ENCODE measurements at places on chromosomes 12 and 14.

GRCh38 chr12:58367041-58367440 lies 425.7 kb downstream of the ATP23 start:
- no peak for DNase-seq

DNA sequence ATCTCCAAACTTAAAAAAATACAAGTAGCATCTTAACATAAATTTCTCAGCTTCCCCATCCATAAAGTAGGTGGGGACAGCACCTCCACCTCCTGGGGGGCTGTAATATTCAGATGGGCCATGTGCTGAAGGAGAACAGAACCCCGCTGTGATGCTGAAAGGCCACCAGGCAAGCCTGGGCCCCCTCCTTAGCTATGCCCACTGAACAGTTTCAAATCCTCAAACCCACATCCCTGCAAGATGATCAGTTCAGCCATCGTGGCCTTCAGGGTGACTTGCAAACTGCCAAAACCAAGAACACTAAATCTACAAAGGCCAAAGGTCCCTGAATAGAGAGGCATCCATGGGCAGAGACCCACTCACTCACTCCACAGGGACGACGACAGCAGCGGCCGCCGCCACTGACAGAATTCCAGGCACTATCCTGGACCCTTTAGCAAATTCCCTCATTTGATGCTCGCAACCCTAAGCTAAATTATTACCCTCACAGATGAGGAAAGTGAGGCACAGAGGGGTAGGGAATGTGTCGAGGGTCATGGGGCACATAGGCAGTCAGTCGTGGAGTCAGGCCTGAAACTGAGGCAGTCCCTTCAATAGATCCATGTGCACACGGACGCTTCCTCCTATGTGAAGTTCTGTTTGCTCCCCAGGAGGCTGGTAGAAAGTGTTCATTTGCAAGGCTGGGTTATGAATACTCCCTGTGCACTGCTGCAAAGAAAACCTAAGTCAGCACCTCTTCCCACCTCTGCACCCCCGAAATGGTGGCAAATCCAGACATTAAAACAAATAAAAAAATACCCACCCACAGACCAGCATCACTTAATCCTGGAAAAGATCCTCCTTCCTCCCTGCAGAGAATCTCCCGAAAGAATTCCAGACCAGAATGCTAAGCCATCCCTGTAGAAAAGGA lies 5.9 kb downstream of the ITPK1 start:
- no peak for DNase-seq

DNA sequence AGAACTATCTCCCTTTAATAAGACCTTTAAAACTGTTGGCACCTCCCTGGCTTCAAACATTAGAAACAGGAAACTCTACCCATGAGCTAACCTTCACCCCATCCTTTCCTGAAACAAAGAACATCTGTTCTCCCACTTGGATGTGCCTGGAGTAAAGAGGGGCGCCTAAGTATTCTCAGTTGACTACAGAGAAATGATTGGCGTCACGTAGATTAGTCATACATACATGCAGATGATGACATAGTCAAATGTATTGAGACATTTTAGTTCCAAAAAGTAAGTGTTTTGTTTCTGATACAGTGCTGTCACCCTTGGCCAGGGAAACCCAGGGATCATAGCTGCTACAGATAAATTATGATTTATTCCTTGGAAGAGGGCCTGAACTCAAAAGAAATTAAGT lies 260.0 kb upstream of the PLEKHG7 start:
- no peak for DNase-seq

DNA sequence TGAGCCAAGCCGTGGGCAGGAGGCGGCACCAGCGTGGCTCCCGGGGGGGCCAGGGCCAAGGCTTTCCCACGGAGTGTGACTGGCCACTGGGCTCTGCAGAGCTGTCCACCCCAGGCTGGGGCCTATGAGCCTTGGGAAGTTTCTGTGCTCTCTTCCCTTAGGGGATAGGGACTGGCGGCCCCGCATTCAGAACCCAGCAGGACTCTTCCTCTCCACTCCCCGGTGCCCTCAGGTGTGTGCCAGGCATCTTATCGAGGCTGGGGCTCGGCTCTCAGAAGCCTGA lies 17.8 kb upstream of the EIF2B2 start:
- DNase-seq, result no peak

DNA sequence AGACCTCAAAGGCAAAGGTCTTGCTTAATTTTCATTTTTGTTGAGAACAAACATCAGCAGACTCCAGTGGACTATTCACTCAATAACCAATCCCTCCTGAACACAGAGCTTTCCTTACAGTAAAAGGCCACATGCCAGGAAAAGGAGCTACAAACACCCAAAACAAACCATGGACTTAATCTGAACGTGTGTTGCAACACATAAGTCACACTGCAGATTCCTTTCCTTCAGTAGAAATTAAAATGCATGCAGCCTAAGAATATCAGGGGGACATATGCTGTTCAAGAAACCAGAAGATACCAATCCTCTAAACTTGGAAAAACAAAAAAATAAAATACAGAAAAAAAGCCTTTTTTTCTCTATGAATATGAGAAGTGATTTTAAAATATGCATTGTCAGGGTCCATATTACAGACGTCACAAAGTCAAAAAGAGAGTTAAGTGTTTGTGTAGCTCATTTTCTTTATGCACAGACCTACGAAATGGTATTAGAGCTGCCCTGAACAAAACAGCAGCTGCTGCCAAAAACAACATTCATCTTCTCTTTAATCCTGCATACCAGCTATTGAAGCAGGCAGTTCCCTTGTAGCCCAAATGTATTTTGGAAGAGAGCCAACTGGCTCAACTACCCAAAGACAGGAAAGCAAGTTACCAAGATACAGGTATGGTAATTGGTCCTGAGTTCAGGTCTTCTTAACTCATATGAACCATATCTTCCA lies 26.2 kb downstream of the KITLG start:
- no peak for DNase-seq

GRCh38 chr12:128664501-128664900 lies 159.3 kb downstream of the SLC15A4 start:
- DNase-seq, result no peak

GRCh38 chr12:123532808-123533649 lies 490 bp downstream of the RILPL1 start:
- no peak for DNase-seq

DNA sequence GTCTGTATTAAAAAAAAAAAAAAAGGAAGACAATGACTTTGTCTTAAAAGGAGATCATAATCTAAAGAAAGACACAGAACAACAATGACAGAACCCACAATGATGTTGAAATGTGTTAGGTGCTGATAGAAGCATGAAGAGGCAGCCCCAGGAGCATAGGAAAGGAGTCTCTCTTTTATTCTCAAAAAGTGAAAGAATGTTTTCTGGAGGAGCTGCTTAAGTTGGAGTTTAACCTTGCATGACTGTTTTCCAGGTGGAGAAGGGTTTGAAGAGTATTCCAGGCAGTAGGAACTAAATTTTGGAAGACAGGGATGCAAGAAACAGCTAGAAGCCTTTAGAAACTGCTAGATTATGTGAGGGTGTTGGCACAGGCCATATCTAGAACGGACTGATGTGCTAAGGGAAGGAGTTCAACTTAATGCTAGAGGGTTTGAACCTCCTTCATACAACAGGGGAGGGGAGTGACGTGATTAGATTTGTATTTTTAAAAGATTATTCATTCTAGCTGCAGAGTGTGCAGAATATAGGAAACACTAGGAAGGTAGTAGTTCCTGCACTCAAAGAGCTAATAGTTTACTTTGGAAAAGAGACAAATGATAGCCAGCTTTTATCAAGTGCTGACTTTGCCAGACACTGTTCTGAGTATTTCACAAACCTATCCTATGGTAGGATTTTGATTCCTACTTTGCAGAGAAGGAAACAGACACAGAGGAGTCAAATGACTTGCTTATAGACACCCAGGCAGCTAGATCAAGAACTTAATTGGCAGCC lies 4.6 kb upstream of the RPL6 start:
- DNase-seq, result no peak

GRCh38 chr12:121947981-121948380 lies 29.6 kb downstream of the CFAP251 start:
- DNase-seq, result no peak

DNA sequence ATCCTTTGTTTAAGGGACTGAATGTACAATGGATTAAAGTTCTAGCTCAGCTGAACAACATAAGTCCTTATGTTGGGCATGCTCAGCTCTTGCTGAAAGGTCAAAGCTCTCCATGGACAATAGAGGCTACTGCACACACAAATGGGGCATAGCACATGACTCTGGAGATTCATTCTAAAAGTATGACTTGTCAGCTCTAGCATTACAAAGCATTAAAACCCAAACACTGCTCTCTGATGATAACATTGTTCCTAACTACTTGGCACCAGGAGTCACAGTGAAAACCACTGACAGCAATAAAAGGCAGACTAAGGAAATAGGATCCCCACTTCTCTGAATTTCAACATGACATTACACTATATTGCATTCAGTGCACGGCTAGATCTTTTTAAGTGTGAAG lies 21.9 kb upstream of the FSCB start:
- no peak for DNase-seq

DNA sequence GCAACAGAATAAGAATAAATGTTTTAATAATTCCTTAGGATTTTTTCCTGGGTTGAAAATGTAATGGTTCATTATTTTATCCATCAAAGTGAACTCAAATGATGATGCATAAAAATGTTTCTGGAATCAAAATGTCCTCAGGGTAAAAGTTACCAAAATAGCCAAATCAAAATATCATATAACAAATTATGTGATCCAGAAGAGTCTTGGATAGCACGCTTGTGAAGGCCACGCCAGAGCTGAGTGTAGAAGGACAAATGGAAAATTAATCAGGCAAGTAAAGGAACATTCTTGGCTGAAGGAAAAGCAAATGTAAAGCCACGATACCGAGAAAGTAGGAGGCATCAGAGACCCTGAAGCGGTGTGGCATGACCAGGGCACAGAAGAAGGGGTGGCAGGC lies 169.2 kb downstream of the CAPZA3 start:
- DNase-seq, result no peak

DNA sequence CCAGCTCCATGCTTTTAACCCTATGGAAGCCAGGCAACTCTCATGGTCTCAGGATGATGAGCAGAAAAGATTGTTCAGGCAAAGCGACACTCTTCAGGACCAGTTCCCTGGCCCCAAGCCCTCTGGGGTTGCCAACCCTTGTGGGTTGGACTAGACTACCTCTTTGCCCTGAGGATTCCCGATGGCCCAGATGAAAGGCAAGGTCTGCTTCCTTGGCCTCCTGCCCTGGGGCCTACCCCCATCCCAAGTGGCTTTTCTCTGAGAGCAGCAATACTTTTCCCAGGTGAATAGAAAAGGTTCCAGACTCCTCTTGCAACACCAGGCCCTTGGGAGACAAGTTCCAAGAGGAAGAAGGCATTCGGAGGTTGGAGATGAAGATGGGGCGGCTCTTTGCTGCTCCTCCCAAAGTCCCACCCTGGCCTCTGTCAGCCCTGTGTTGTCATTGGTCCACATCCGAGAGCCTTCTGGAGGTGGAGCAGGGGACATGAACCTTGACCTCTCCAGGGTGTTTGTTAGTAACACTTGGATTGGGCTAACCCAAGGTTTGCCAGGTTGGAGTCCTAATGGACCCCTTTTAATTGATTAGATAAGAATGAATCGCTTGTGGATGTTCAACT lies 131.1 kb downstream of the GCH1 start:
- no peak for DNase-seq

- DNase-seq, result no peak
Measured at GRCh38 chr14:30681752-30682355, 59.7 kb downstream of the SCFD1 start.

- no peak for DNase-seq
Measured at GRCh38 chr12:117000316-117000715, 89.6 kb downstream of the FBXW8 start.

- DNase-seq, result no peak
Measured at GRCh38 chr14:104647467-104648043, 41.9 kb upstream of the INF2 start.

GRCh38 chr12:63294327-63294632 lies 143.3 kb upstream of the AVPR1A start:
- no peak for DNase-seq

GRCh38 chr14:81829447-81829846 lies 295.8 kb upstream of the SEL1L start:
- no peak for DNase-seq

- no peak for DNase-seq
Measured at GRCh38 chr12:30437616-30438015, 258.1 kb downstream of the IPO8 start.

DNA sequence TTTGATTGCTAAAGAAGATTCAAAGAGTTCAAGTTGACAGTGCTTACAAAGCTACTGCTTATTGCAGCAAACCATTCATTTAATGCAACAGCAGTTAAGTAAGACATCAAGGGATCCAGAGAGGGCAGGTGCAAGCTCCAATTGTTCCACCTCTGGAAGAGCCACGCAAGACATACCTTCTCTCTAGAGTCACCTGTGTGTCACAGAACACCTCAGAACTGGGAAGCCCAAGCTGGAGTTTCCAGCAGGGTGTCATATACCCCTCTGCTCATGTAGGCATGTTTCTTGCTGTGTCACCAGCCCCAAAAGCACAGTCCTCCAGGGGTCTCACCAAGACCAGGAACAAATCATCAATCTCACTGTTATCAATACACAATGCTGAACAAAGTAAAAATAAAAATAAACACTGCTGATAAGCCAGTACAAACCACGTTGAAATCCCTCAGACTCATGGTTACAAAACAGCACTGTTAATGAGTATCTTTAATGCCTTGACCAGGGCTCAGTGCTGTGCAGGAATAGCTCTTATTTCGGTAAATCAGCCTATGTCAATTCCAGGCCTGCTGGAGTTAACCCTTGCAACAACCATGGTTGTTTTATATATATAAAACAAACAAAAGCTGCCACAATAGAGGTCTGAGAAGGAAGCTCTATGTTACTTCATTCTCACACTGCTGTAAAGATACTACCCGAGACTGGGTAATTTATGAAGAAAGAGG lies 37.4 kb upstream of the BATF start:
- DNase-seq, result no peak

DNA sequence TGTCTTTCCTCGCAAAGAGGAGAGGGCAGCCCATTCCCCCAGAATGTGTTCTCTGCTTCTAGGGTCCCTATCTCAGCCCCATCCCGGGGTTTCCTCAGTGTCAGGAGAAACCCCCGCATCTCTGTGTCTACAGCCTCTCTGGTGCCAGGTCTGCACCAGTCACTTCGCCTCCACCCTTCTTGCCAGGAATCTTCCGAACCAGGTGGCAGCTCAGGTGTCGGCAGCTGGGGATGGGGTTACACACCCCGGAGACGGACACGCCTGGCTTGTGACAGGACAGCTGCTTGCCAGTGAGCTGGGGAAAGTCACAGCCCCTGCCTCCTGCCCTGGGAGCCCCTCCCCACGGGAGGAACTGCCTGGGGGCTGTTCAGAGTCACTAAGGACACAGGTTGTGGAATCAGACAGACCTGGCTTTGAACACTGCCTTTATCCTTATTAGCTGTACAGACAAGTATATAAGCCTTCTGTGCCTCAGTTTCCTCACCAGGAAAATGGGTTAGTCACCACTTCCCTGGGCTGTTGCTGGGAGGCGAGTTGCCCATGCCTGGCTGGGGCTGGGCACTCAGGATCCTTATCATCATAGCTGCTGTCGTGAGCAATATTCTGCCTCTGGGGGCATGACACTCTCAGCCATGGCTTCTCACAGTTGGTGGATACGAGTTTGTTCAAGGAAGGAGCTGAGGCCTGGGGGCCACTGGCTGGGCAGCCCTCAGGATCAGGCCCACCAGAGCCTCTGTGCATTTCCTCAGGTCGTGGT lies 10.8 kb downstream of the HIP1R start:
- no peak for DNase-seq
